ENCODE measurements at places on chromosomes 16 and 17.

- H3K36me3 ChIP-seq, result no peaks in the 10 kb centered on the region
- no peak for DNase-seq
These were observed 27.1 kb upstream of the DBNDD1 start for GRCh38 chr16:90046122-90046970.

- no peak overlapping the region for H3K27ac ChIP-seq
- no peak overlapping the region for H3K4me3 ChIP-seq
- H3K36me3 ChIP-seq, result no peaks in the 10 kb centered on the region
These were observed 275.8 kb upstream of the MAF start for GRCh38 chr16:79876332-79876730.

- H3K4me3 ChIP-seq, result no peak overlapping the region
- peak; percentile 48 for DNase-seq
- no peaks in the 10 kb centered on the region for H3K36me3 ChIP-seq
- H3K4me1 ChIP-seq, result no peaks in the 10 kb centered on the region
- H3K27ac ChIP-seq, result no peak overlapping the region
These were observed 518.5 kb upstream of the EEF2KMT start for GRCh38 chr16:5615868-5616642.

GRCh38 chr17:38415250-38416194 lies 12.7 kb upstream of the ARHGAP23 start:
- DNase-seq, result peak; percentile 75
- peaks cover 18% of the 10 kb centered on the region for H3K4me1 ChIP-seq
- H3K4me3 ChIP-seq, result peak overlapping the region; percentile 57
- H3K27ac ChIP-seq, result no peak overlapping the region
- no peaks in the 10 kb centered on the region for H3K36me3 ChIP-seq
- no peaks in the 10 kb centered on the region for H3K27me3 ChIP-seq

DNA sequence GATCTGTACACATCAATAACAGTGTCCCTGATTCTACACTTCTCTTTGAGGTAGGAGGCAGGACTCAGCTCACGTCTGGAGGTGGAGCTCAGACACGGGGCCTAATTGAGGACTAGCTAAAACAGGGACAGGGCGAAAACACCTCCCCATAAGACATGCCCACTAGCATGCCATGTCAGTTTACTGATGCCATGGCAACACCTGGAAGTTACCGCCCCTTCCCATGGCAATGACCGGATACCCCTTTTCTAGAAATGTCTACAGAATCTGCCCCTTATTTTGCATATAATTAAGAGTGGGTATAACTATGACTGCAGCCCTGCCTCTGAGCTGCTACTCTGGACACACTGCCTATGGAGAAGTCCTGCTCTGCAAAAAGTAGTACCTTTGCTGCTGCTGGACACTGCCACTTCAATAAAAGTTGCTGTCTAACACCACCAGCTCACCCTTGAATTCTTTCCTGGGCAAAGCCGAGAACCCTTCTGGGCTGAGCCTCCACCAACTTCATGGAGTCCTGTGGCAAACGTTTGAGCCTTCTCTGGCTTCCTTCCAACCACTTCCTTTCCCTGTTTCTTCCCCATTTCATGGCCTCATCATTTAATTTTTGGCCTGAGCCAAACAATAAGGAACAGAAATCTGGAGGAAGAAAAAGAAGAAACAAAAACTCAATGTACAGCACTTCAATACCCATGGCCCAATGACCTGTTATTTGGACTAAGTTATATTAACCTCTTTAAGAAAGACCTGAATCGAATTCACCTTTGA lies 21.0 kb downstream of the PHB1 start:
- no peak overlapping the region for H3K27ac ChIP-seq
- DNase-seq, result no peak
- no peaks in the 10 kb centered on the region for H3K4me1 ChIP-seq
- H3K36me3 ChIP-seq, result no peaks in the 10 kb centered on the region
- H3K4me3 ChIP-seq, result no peak overlapping the region

GRCh38 chr17:81434072-81434471 lies 38.8 kb downstream of the BAHCC1 start:
- no peak overlapping the region for H3K27ac ChIP-seq
- no peak overlapping the region for H3K4me3 ChIP-seq
- H3K4me1 ChIP-seq, result peaks cover 29% of the 10 kb centered on the region

- no peaks in the 10 kb centered on the region for H3K27me3 ChIP-seq
- H3K4me1 ChIP-seq, result no peaks in the 10 kb centered on the region
- H3K4me3 ChIP-seq, result no peak overlapping the region
- H3K27ac ChIP-seq, result no peak overlapping the region
These were observed 128.0 kb upstream of the C17orf78 start for GRCh38 chr17:37247825-37248224.

DNA sequence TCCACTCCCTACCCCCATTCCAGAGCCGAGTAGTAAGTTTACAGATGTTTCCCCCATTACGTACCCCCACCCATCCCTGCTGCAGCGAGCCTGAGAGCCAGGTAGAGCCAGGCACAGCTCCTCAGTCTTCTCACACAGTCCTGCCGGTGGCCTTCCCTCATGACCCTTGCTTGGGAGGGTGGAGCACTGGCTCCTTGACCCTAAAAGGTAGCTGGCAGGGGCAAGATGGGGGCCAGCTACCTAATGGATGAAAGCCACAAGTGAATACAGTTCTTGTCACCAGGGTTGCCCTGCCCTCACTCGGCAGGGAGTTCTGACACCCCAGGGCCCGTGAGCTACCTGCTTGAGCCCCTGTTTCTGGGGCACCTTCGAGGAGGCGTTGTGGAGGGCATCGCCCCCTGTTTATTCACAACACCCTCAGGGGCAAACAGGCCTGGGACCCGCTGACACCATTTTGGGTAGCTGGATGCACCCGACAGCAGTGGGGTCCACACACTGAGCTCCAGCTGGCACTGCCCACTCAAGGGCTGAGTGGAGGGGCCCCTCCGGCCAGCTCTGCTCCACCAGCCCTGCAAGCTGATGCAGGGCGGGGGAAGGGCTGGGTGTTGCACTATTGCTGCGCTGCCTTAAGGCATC lies 22.2 kb downstream of the ADAM11 start:
- H3K27ac ChIP-seq, result no peak overlapping the region
- DNase-seq, result no peak
- H3K4me1 ChIP-seq, result peaks cover 8% of the 10 kb centered on the region
- no peaks in the 10 kb centered on the region for H3K36me3 ChIP-seq
- H3K27me3 ChIP-seq, result no peaks in the 10 kb centered on the region

DNA sequence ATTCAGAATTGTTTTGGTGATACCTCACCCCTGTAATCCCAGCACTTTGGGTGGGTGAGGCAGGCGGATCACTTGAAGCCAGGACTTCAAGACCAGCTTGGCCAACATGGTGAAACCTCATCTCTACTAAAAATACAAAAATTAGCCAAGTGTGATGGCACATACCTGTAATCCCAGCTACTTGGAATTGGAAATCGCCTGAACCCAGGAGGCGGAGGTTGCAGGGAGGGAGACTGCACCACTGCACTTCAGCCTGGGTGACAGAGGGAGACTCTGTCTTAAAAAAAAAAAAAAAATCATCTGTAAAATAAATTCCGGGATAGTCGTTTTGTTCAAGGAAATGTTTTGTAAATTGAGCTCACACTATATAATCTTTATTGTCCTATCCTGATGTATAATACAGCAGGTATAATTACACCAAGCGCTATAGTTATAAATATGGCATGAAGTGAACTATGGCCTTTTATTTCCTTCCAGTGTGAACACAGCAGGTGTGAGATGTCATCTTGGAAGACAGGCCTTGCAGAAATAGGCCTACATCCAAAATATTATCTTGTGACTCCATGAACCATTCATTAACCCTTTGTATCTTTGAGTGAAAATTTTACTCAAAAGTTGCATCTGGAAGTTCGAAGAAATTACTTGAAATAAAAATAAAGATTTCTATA lies 25.4 kb downstream of the PLA2G10 start:
- no peaks in the 10 kb centered on the region for H3K27me3 ChIP-seq
- no peak overlapping the region for H3K27ac ChIP-seq
- DNase-seq, result no peak
- peaks cover 9% of the 10 kb centered on the region for H3K36me3 ChIP-seq
- H3K4me1 ChIP-seq, result no peaks in the 10 kb centered on the region
- H3K4me3 ChIP-seq, result no peak overlapping the region

DNA sequence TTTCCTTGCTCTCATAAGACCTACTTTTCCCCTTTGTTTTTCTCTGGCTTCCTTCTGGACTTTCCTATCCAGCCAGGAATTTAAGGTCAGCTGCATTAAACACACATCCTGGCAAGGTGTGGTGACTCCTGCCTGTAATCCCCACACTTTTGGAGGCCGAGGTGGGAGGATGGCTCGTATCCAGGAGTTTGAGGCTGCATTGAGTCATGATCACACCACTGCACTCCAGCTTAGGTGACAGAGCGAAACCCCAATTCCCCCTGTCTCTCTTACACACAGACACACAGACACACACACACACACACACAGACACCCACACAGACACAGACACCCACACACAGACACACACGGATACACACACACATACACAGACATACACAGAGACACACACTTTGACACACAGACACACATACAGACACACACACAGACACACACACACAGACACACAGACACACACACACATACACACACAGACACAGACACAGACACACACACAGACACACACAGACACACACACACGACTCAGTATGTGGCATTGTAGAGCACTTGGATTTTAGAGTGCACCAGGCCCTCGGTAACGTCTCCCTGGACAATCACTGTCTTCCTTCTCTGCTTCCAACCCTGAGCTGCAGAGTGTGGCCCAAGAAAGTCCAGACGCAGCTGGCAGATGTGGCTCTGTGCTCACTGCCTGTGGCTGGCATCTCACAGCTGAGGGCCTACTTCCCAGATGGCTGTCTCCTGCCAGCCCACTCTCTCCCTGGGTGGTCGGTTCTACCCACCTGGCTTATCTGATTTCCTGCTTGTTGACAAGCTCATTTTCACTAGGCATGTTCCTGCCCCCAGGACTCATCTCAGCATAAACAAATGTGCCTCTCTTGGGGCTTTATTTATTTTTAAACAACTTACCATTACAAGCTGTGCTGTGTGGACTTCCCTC lies 39.0 kb downstream of the NLRP1 start:
- no peak overlapping the region for H3K4me3 ChIP-seq
- no peaks in the 10 kb centered on the region for H3K4me1 ChIP-seq
- H3K36me3 ChIP-seq, result peaks cover 18% of the 10 kb centered on the region
- H3K27me3 ChIP-seq, result no peaks in the 10 kb centered on the region

DNA sequence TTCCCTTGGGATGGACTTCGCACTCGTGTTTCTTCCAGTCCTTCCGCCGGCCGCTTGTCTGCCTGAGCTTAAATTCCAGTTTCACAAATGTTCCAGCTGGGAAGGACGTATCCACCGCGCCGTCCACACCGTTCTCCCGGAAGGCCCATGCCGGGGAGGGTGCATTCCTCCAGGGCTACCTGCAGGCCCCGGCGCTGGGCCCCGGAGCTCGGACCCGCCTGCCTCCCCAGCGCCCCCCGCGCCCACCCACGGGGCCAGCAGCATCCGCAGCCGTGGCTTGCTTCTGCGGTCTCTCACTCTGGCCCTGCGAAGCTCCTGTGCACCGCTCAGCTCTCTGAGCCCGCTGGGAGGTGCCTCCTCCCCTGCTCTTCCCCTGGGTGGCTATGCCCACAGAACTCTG lies 2084.1 kb downstream of the TP53TG3F start:
- H3K27ac ChIP-seq, result no peak overlapping the region
- H3K4me1 ChIP-seq, result no peaks in the 10 kb centered on the region
- H3K27me3 ChIP-seq, result no peaks in the 10 kb centered on the region

GRCh38 chr17:55601874-55602364 lies 90.7 kb upstream of the SMIM36 start:
- DNase-seq, result no peak
- H3K27me3 ChIP-seq, result no peaks in the 10 kb centered on the region
- H3K36me3 ChIP-seq, result no peaks in the 10 kb centered on the region
- no peaks in the 10 kb centered on the region for H3K4me1 ChIP-seq
- no peak overlapping the region for H3K4me3 ChIP-seq

DNA sequence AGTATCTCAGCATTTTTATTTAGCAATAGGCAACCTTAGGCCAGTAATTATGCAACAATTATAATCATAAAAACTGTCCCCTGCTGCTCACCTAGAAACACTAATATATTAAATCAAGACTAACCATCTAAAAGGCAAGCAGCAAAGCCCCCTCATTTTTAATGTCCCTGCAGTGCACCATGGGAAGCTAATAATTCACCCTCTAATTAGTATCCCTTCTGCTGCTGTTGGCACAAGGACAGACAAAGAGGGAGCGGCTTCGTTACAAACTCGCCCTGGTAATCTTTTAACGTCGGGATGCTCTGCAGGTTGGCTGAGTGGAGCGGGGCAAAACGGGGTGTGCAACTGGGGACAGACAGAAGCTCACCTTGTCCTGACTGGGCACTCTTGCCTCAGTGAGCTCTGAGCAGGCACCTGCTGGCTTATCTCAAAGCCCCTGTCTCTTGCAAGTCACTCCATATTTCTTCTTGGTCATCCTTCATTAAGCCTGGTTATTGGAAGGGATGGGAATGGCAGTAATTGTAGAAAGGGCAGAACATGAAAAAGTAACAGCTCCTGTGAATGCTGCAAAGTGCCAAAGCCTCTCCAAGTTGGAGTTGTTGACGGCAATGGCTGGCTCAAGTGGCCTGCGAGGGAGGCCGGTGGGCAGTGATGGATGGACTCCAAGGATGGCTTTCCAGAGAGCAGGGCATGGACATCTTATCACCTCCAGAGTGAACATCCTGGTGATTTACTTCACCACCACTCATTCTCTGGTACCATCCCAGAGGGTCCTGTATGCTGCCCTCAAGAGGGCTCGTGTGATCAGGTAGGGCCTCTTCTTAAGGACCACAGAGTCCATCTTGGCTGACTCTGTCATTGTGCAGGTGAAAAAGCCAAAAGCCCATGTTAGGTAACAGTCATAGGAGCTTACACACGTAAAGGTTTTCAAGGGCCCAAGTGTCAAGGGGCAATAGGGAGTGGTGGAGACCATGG lies 219.6 kb upstream of the N4BP1 start:
- H3K27ac ChIP-seq, result no peak overlapping the region
- H3K4me1 ChIP-seq, result no peaks in the 10 kb centered on the region
- no peak overlapping the region for H3K4me3 ChIP-seq

DNA sequence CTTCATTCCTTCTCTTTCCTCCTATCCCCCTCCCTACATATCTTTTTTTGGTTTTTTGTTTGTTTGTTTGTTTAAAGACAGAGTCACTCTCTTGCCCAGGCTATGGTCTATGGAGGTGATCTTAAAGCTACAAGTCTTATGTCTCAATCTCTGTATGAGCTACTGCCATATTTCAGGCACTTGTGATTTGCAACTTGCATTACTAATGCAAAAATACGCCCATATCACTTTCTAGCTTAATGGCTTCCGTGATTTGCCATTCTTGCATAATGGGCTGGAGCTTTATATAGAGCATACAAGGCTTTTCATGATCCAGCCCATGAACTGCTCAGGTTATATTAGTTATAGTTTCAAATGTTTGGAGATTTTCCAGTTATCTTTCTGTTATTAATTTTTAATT lies 7.5 kb downstream of the CFAP97D1 start:
- no peak overlapping the region for H3K4me3 ChIP-seq
- DNase-seq, result no peak
- H3K4me1 ChIP-seq, result peaks cover 3% of the 10 kb centered on the region
- peak overlapping the region; percentile 36 for H3K27ac ChIP-seq
- H3K27me3 ChIP-seq, result no peaks in the 10 kb centered on the region

Data from psoas muscle (tissue), 8 donors.